ENCODE measurements at places on chromosomes 2 and 18.

DNA sequence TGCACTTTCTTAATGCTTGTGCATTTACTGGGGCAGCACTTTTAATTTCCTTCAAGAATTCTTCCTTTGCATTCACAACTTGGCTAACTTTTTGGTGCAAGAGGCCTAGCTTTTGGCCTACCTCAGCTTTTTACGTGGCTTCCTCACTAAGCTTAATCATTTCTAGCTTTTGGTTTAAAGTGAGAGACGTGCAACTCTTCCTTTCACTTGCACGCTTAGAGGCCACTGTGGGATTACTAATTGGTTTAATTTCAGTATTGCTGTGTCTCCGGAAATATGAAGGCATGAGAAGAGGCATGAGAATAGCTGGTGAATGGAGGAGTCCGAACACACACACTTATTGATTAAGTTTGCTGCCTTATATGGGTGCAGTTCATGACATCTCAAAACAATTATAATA is 354.1 kb downstream of the DLGAP1 start:
- no peak for DNase-seq

DNA sequence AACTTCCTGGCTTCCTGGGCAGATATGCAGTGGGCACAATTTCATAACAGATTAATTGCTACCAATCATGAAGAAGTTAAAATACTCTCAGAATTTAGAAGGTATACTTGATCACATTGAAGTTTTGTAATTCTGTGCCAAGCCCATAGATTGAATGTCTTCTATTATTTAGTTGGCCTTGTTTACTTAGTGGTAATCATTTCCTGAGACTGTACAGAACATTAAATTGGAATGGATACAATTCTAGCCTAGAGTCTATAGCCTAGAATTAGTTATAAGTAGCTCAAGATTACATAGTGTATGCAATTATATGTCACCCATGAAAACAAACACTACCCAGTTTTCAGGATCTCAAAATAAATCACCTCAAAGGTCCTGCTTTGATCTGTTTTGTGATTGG is 615.8 kb downstream of the XIRP2 start:
- no peak for DNase-seq

- no peak for DNase-seq
Observed at GRCh38 chr2:23273786-23274185, 111.2 kb upstream of the KLHL29 start.

- no peak for DNase-seq
Observed at GRCh38 chr2:169009865-169010579, 21.1 kb downstream of the ABCB11 start.

DNA sequence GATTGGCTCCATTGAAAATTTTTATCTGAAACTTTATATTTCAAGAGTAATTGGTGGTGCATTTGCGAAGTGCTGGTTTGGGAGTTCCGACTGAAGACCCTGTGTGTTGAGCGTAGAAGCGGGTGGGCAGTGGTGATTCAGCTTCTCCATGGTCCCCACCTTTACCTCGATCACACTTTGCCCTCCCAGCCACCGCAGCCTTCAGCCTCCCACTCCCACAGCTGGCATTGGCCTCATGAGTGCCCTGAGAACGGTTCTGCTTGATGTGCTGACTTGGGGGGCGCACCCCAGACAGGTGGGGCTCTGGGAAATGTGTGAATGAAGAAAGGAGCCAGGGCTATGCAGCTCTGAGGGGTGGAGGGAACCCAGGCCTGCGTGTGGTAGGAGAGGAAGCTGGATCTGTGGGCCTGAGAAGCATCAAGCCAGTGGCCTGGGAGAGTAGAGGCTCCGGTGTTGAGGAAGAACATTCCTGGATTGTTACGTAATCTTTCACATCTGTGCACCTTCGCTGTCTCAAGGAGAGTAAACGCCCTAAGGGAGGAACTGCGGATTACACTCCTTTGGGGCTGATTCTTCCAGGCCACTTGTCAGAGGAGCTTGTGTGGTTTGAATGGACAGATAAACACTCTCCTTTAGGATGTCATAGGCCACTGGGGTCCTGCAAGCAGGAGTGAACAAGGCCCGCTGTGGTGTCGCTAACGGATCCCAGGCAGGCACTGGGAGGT is 83.8 kb downstream of the NPAS2 start:
- no peak for DNase-seq

DNA sequence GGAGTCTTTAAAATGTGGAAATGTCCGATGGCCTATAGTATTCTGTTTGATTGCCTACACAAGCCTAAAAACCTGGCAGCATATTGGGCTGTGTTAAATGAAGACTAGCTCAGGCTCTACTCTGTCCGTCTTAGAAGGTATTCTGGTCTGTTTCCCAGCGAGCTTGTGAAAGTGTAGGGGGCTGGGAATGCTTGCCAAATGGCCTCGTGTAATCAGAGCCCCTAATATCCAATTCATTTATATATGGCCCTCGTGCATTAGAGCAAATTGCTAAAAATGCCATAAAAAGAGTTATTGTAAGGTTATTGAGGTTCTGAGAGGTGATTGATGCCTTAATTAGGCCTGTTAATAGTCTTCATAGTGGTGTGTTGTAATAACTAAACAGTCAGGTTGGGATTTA is 1500.4 kb downstream of the DPP10 start:
- no peak for DNase-seq

GRCh38 chr2:142588269-142588668 is 289.2 kb upstream of the KYNU start:
- DNase-seq: no peak

DNA sequence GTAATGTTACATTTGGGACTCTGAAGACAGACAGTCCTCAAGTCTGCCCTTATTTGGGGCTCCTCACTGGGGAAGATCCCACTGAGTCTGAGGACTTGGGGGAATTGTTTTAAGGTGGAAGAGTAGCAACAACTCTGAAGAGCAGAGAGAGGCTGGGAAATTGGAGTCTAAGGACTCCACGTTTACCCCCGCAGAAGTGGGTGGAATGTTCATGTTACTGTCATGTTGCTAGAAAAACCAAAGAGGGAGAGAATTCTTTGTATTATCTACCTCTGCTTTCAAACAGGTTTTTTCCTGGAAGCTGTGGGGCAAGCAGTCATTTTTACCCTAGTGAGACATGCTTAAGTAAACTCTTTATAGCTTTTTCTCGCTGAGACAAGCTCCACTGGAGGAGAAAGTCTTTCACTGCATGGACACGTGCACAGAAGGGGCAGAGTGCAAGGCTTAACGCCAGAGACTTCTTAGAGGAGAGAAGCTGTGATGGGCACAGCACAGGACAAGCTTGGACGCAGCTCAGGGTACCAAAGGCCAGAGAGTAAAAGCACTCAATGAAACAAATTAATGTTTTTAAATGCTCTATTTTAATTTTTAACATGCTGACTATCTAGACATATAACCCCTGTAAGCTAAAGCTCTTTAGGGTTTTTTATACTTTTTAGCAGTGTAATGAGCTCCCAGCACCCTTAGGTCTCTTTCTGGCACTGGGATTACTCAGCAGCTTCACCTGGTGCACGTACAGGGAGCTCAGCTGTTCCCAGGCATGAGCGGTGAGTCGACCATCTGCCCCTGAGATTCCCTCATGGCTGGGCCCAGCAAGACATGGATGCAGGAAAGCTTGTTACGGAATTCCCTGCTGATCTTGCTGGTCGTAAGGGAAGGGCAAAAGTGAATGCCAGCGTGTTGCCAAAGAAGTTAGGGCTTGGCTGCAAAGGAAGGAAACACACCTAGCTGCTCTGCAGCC is 54.5 kb upstream of the BIN1 start:
- DNase-seq: no peak

Data from umbilical cord (tissue), 2 donors.